Right lobe of liver (tissue), 6 donors: ENCODE measurements at places on chromosomes 2 and 18.

- DNase-seq = no peak
These were observed 33.0 kb downstream of the COPS8 start for GRCh38 chr2:237118561-237119155.

GRCh38 chr2:129484999-129485897 is 494.2 kb upstream of the RAB6C start:
- DNase-seq = no peak

- no peak for DNase-seq
These were observed 57.7 kb upstream of the SEMA4C start for GRCh38 chr2:96927405-96928171.

GRCh38 chr2:149258531-149258930 is 71.9 kb upstream of the LYPD6 start:
- DNase-seq = no peak

- no peak for DNase-seq
These were observed 359.5 kb downstream of the CPS1 start for GRCh38 chr2:210915912-210916311.

- no peak for DNase-seq
These were observed 30.4 kb downstream of the LBH start for GRCh38 chr2:30261695-30262211.
